Activated CD4-positive, alpha-beta T cell treated with anti-CD3 and anti-CD28 coated beads, Interleukin-2, amount 10 ng/mL, durations not matched to agents 7 days and 5 days (primary cell): ENCODE measurements at places on chromosomes 11 and 22.
A peak's percentile ranks its signal among the peaks of the same experiment; 100 is the strongest.

- DNase-seq, result no peak
Measured at GRCh38 chr11:116272181-116272789, 500.5 kb downstream of the BUD13 start.

GRCh38 chr22:17569971-17570511 is 6.7 kb downstream of the SLC25A18 start:
- DNase-seq, result no peak

GRCh38 chr22:41683616-41684015 is 5.1 kb downstream of the SNU13 start:
- no peak for DNase-seq

DNA sequence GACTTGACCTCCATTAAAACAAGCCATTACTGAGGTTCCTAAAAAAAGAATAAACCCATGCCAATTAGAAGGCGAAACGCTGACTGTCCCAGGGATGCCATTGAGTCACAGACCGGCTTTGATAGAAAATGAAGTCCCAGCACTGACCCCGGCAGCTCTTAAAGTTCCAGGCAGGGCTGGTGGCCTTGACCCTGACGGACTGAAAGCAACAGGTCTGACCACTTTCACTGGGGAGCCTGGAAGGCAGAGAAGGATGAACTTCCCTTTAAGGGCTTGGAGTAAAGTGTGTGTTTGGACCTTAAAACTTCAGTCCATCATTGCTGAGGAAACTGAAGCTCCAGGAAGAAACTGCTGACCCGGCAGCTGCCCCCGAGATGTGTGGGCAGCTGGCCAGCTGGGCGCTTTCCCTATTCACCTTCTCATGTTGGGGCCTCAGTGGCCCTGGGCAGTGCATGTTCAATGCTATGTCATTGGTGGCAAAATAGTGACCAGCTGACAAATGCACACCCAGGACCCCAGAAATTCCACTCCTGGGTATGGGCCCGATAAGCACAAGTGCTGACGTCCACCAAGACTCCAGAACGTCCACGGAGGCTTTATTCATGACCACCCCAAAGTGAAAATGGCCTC is 18.9 kb upstream of the EFCAB6 start:
- no peak for DNase-seq

DNA sequence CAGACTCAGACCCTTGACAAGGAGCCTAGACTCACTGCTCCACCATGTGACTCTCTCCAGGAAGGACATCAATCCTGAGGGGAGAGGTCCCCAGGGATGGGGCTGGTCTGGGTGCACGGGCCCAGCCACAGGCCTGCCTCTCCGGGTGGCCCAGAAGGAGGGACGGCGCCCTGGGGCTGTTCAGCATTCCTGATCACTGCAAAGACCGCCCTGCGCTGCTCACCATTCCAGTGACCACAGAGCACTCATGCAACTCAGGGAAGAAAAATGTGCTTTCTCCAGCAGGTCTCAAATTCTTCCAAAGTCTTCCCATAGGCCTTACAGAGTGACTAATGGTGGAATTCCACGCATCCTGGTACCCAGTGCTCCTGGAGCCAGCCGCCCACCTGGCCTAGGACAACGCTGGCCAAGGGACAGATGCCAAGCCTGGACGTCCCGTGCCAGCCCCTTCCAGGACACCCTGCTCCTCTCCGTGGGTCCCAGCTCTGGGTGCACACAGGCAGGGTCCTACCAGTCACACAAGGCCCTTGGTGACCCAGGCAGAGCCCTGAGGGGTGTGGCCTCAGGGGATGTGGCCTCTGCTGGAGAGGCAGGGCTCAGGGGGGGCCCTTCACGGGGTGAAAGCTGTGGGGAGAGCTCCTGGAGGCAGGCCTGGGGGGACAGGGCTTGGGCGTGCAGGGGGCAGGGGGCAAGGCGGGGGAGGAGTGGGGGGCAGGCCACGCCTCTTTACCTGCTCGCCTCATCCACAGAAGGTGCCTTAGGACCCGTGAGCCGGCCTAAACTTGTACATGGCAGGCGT is 178.8 kb downstream of the IGLL1 start:
- DNase-seq, result no peak

DNA sequence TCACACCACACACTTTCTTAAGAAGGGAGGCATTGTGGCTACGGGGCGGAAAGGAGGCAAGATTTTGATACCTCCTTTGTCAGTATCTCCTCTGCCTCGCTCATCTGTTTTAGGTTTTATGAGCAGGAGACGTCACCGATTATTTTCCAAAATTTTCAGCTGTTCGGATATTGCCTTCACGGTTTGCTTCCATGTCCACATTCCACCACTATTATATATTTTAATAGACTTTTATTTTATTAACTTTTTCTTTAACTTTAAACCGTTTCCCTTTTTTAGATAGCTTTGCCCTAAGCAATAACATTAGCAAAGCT is 33.7 kb upstream of the CREB3L1 start:
- DNase-seq, result no peak

- no peak for DNase-seq
Measured at GRCh38 chr11:130323452-130324450, 9.0 kb upstream of the ZBTB44 start.

GRCh38 chr22:44204739-44205515 is 24.2 kb downstream of the PARVG start:
- no peak for DNase-seq

DNA sequence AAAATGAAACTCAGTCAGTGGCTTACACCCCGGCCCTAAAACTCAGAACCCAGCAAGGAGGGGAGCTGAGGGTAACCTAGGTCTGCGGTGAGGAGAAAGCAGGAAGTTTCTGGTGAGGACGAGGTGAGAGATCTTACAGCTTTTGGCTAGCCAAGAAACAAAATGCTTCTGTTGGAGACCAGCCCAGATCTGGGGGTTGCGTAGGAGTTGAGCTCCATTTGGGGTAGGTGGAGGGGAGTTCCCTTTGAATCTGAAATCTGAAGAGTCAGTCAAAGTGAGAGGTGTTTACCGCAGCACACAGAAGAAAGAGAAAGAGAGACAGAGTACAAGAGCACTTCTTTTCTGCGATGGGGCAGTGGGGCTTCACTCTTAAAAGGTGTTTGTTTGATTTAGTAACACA is 29.6 kb downstream of the EHF start:
- peak; percentile 67 for DNase-seq

GRCh38 chr11:113260096-113260425 is 54.3 kb upstream of the TTC12 start:
- DNase-seq, result no peak

- no peak for DNase-seq
Measured at GRCh38 chr11:88305430-88305829, 32.1 kb downstream of the CTSC start.

DNA sequence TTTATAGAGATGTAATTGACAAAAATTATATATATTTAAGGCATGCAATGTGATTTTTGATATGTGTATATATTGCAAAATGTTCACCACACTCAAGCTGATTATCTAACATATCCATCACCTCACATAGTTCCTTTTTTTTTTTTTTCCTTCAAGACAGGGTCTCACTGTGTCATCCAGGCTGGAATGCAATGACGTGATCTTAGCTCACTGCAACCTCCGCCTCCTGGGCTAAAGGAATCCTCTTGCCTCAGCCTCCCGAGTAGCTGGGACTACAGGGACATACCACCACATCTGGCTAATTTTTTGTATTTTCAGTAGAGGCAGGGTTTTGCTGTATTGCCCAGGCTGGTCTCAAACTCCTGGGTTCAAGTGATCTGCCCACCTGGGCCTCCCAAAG is 65.1 kb upstream of the SLC35C1 start:
- no peak for DNase-seq

GRCh38 chr22:24001314-24001713 is 3.9 kb downstream of the GSTT4 start:
- no peak for DNase-seq

DNA sequence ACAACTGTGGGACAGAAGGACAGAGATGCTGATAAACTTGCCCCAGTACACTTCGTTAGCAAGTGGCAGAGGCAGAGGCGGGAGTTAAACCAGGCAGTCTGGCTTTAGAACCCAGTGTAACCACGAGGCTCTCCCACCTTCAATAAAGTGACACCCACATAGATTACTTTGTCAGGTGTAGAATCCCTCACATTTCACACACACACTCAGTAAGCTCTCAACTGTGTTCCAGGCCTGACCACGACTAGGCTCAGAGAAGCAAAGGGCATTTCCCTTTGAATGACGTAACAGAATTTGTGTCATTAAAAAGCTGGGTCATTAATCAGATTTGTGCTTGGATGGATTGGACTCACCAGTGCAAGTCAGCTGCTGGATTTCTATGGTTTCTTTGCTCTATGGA is 118.3 kb upstream of the RCN1 start:
- no peak for DNase-seq

DNA sequence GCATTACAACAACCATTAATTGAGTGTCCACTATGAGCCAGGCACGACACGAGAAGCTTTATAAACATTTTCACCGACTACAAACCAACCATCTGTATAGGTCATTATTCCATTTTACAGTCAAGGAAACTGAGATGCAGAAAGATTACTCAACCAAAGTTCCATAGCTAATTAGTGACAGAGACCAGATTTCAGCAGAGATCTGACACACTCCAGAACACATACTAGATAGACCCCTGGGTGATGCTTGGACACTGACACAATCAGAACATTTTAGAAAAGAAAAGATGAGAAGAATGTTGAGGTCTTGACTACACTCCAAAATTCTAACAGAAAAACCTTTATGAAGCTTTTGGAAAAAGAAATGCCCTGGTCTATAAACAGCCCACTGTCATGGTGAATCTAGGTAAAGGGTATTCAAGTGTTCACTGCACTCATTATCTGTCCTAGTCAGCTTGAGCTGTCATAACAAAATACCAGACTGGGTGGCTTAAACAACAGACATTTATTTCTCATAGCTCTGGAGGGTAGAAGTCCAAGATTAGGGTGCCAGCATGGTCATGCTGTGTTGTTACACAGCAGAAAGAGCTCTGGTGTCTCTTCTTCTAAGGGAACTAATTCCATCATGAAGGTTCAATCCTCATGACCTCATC is 89.0 kb downstream of the RELT start:
- no peak for DNase-seq

GRCh38 chr11:79366218-79366617 is 74.6 kb downstream of the TENM4 start:
- DNase-seq, result no peak

DNA sequence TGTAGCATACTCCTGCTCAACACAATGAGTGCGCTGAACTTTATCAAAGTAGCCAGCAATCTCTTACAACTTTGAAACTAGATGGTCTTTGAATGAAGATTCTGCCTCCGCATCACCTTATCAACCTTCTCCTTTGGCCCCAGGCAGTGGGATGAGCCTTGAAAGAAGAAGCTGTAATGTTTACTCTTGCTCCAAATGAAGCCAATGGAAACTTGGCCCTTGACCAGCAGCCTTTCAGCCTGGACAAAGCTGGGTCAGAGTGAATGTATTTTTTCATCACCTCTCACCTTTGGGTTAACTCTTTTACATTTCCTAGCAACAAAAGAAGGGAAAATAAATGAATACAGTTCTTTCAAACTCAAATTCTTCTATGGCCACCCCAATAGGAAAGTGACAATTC is 359.1 kb downstream of the KCNA4 start:
- DNase-seq, result no peak

DNA sequence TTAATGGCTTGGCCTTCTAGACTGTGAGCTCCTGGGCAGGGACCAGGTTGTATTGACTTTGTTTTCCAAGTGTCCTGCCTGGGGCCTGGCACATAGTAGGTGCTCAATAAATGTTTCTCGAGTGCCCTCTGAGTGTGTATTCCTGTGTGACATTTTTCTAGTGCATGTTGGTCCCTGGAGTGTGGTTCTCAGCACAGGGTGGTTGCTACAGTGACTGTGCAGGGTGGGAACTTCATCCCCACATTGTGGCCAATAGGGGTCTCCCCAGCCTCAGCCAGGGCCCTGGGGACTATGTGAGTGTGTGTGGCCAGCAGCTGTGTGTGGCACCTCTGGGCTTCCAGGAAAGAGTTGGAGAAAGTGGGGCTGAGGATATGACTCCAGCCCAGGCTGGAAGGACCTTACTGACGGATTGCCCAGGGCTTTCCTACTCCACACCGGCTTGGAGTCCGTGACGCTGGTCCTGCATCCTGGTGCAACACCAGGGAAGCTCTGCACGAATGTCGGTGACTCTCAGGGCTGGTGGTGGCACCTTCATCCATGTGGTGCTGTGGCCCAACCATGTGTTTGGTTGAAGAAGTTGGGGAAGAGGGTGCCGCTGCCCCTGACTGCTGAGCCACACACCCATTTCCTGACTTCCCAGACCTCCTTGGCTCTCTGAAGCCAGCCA is 9.0 kb upstream of the MARK2 start:
- no peak for DNase-seq

DNA sequence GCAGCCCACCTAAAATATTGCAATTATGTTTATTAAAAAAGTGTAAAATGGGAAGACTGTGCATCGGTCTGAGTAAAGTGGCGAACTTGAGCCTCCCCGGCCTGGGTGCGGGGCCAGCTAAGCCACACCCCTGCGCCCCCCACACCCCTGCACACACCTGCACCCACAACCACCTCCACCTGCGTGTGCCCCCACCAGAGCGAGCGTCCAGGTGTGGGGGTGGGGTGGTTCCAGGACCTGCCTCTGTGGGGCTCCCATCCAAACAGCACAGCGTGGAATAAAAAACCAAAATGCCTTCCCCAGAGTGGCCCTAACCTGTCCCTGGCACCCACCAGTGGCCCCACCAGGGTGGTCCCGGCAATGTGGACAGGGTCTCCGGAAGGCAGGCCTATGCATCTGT is 30.1 kb upstream of the CARS1 start:
- no peak for DNase-seq

GRCh38 chr22:26635117-26635516 is 13.4 kb downstream of the CRYBA4 start:
- no peak for DNase-seq

GRCh38 chr11:40080434-40080833 is 1379.0 kb downstream of the LRRC4C start:
- DNase-seq, result no peak

- DNase-seq, result no peak
Measured at GRCh38 chr11:64834723-64835615, 9.5 kb downstream of the CDC42BPG start.

DNA sequence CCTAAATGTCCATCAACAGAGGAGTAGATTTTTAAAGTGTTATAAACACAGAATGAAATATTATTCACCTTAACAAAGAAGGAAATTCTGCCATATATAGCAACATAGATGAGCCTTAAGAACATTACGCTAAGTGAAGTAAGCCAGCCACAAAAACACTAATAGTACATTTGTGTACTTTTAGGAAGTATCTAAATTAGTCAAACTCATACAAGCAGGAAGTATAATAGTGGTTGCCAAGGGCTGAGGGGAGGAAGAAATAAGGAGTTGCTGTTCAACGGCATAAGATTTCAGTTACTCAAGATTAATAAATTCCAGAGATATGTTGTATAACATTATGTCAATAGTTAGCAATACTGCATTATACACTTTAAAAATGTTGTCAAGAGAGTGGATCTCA is 181.7 kb upstream of the ZC3H12C start:
- no peak for DNase-seq

GRCh38 chr11:17855531-17856290 is 121.1 kb downstream of the KCNC1 start:
- no peak for DNase-seq

- no peak for DNase-seq
Measured at GRCh38 chr11:128067780-128068179, 519.6 kb downstream of the ETS1 start.
